Activated T-helper 1 cell treated with anti-CD3 and anti-CD28 coated beads, Interleukin-2, amount 50 U/mL, for 16 hours (primary cell): ENCODE measurements at places on chromosomes 12 and 14.

GRCh38 chr12:47808574-47809365 is 10.9 kb downstream of the HDAC7 start:
- DNase-seq: no peak

DNA sequence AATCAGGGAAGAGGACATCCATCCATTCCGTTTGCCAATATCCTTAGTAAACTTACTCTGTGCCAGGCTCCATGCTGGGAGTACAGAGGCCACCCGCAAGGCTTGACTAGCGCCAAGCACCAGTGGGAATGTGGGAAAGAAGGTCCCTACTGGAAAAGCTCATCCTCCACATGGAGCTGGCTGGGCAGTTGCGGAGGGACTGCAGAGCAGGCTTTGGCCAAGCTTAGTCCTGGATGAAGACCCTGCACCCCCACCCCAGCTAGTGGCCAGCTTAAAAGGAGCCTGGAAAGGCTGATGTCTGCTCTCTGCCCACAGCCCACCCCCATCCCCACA is 22.4 kb upstream of the EIF2B2 start:
- no peak for DNase-seq

DNA sequence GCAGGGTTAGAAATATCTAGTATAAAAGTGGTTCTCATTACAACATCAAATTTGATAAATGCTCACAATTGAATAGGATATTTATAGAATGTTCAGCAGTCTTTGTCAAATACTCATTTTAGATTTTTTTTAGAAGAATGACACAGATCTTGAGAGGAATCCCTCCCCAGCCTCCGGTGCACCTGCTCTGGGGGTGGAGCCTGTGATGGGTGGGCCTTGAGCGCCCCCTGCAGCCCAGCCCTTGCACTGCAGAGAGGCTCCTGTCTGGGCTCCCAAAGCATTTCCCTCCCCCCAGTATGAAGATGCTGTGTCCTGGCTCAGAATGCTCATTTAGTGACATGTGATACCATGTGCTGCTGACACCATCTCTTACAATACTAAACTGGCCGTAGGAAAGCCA is 792.3 kb downstream of the TMEM121 start:
- DNase-seq: no peak

- no peak for DNase-seq
Measured at GRCh38 chr12:58487255-58487654, 433.0 kb downstream of the LRIG3 start.

DNA sequence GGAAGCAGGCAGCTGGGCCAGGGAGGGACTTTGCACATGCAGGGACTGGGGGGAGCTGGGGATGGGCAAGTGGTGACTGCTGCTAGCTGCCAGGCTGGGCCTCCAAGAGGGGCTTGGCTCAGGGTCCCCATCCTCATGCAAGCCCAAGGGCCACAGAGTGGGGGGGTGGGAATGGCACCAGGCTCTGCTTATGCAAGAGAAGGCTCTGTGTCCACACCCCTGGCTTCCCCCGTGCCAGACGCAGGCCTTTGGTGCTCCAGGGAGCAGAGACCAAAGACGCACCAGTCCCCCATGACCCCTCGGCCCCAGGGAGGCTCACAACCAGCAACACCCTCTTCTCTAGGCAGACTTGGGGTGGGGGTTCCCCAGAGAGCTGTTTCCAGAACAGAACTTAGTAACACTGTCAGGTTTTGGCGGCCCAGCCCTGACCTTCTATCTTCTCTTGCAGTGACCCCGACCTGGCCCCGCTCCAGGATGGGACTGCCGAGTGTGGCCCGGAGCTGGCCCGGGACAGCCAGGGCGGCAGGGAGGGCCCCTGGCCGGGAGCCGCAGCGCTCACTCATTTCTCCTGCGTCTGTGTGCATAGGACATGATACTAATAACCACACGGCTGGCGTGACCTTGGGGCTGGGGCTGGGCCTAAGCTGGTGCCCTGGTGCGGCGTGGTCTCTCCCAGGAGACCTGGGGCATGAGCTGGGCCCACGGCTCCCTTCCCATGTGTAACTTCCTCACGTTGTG is 14.3 kb downstream of the XRCC3 start:
- DNase-seq: no peak

GRCh38 chr12:31406345-31406744 is 80.4 kb upstream of the SINHCAF start:
- DNase-seq: no peak

- DNase-seq: no peak
Measured at GRCh38 chr12:2653461-2653965, 141.3 kb upstream of the FKBP4 start.

DNA sequence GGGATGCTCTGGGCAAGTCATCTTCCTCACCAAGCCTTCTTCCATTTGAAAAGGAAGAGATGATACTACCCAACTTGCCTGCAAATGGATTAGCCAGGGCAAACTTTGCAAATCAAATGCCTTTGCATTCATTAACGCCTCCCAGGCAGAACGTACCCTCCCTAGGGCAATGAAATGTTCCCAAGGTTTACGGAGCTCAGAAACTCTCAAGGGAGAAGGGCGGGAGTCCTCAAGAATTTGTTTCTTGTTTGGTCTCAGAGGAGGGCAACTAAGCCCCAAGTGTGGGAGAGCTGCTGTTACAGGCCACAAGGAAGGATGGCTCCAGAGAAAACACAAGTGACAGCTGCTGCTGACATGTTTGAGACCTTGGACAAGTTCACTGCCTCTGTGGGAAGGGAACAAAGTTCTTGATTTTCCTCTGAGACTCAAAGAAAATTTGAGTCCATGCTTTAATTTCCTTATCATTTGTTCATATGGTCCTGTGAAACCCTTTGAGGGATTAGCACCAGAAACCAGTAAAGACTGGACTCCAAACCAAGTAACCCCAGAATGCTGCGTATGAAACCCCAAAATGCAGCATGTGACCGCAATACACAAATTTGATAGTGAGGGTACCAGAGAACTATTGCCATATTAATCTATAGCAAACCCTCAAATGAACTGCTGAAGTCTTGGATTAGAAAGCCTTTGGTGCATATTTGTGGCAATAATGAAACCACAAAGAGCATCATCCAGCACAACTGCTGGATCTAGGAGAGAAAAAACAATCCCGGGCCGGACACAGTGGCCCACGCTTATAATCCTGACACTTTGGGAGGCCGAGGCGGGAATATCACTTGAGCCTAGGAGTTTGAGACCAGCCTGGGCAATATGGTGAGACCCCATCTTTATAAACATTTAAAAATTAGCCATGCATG is 22.9 kb downstream of the SPTB start:
- no peak for DNase-seq

GRCh38 chr12:87096082-87096585 is 839.9 kb upstream of the MGAT4C start:
- no peak for DNase-seq

GRCh38 chr14:36105401-36105800 is 71.1 kb downstream of the PTCSC3 start:
- DNase-seq: no peak

DNA sequence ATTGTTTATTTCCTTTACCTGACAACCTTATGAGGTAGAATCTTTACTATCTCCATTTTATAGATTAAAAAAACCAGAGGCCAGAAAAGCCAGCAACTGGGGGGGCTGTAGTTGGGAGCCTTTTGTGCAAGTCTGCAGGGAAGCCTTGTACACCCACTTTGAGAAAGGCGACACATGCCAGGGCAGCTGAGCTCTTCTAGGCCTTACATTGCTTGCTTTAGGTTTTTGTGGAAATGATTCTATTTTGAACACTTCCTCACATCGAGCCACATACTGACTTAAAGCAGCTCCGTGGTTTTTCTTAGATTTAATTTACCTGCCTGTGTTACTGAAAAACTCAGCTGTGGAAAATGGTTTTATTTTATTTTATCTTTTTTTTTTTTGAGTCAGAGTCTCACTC is 34.6 kb downstream of the EP400 start:
- no peak for DNase-seq

DNA sequence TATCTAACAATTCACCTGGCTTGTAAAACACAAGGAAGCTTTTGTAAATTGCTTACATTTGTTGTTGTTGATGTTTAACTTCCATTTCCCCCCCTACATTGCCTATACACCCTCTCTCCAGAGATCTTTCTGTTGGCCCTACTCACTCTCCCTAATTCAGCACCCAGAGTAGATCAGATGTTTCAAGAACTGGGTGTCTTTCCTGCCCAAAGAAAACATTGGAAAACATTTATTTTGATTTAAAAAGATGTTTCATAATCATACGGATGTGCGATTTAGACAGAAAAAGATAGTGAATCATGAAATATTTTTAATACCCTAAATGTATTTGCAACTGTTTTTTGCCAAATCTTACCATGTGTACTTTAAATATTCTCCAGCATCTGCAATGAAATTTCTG is 446.4 kb upstream of the RGS6 start:
- no peak for DNase-seq

GRCh38 chr12:97537501-97537900 is 74.9 kb downstream of the RMST start:
- no peak for DNase-seq
